GM23338 (cell line): ENCODE measurements at places on chromosomes 6 and 20. TPM values are rescaled to one million over a fixed set of nuclear protein-coding genes. Genes with fewer than 3 reads are reported as not detected.

- DNase-seq = peak; percentile 49
- H3K27me3 ChIP-seq = peaks cover 65% of the 10 kb centered on the region
- H3K27ac ChIP-seq = no peak overlapping the region
- H3K4me1 ChIP-seq = peaks cover 6% of the 10 kb centered on the region; the same call in 1 of the 2 replicates
Measured at GRCh38 chr20:25076731-25077609, 5.0 kb downstream of the VSX1 start.

DNA sequence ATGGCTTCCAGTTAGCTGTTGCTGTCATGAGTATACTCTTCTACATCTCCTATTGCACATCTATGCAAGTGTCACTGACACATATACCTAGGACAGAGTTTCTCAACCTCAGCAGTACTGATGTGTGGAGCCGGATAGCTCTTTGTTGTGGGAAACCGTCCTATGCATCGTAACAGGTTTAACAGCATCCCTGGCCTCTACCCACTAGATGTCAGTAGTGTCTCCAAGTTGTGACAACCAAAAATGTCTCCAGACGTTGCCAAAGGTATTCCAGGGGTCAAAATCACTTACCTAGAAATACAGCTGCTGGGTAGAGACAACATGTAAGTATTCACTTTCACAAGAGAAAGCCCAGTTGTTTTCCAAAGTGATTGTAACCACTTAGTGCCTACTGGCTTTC is 637.6 kb downstream of the RNF144B start:
- no peak overlapping the region for H3K27ac ChIP-seq
- peak; percentile 88 for DNase-seq
- H3K4me1 ChIP-seq = no peaks in the 10 kb centered on the region
- H3K27me3 ChIP-seq = no peaks in the 10 kb centered on the region
- H3K36me3 ChIP-seq = no peaks in the 10 kb centered on the region
- H3K4me3 ChIP-seq = no peak overlapping the region

DNA sequence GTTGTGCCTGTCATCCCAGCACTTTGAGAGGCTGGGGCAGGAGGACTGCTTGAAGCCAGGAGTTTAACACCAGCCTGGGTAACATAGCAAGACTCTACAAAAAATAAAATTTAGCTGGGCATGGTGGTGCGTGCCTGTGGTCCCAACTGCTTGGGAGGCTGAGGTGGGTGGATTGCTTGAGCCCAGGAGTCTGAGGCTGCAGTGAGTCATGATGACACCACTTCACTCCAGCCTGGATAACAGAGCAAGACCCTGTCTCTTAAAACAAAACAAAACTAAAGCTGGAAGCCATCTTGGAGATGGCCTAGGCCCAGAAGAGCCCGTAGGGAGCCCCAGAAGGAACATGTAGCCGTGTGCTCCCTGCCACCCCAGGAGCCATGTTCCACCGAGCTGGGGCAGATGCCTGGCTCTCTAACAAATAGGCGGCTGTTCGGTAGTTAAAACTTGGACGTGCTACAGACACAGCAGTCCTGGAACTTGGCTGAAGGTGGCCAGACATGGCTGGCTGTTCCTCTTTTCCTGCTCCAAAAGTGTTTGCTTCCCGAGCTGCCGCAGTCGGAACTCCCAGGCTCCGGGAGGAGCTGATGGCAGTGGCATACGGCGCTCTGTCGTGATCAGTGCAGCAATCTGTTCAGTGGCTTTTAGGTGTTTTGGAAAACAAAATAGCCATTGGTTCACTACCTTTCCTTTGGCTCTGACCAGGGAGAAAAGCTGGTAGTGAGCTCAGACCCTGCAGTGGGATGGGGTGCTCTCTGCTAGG is 37.0 kb downstream of the DYNLT1 start:
- H3K27ac ChIP-seq = no peak overlapping the region
- DNase-seq = no peak
- peaks cover 4% of the 10 kb centered on the region for H3K36me3 ChIP-seq
- peaks cover 7% of the 10 kb centered on the region for H3K4me1 ChIP-seq

SLC17A1 gene
- total RNA-seq = not detected in 2 replicates

ANGPT4 gene
- 0.17 and 1.0 TPM in 2 replicates for total RNA-seq

DNA sequence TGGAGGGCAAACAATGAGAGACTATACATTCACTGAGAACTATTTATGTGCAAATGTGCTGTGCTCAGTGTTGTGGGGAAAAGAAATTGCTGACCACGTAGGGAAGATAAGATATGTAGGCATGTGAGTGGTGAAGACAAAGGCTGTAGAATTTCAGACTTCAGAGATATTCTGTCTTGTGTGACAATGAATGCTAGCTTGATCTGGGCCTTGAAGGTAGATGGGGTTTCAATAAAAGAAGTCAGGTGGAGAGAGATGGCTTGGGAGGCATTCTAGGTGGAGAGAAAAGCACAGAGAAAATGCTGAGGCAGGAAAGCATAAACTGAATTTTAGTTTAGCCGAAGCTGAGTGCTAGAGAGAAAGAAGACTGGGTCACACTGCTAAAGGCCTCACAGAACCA is 56.8 kb upstream of the EEF1A1 start:
- H3K4me1 ChIP-seq = peaks cover 33% of the 10 kb centered on the region
- DNase-seq = peak; percentile 57
- H3K27me3 ChIP-seq = no peaks in the 10 kb centered on the region
- no peaks in the 10 kb centered on the region for H3K36me3 ChIP-seq
- no peak overlapping the region for H3K4me3 ChIP-seq
- peak overlapping the region; percentile 99 for H3K27ac ChIP-seq

HDGFL1 gene
- not detected in 2 replicates for total RNA-seq

DNA sequence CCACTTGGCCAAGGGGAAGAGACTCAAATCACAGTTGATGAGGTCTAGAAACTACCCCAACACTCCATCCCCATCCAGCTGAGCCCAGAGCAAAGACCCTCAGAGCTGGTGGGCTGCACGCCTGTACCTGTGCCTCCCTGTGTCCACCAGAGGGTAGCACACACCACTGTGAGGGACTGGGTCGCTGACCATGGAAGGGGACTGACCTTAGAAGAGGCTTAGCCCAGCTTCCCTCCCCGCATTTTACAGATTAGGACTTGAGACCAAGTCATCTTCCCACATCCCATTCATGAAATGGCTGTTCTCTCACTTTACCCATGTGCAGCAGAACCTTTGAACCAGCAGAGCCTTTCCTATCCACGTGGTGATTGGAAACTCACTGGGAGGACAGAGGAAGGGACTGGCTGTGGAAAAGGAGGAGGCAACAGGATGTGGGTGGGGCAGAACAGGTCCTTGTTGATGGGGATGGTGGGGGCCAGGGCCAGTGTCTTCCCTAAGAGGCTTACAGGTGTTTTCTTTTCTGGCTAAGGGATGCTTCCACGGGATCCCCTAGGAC is 44.3 kb downstream of the CPXM1 start:
- H3K4me3 ChIP-seq = no peak overlapping the region
- H3K36me3 ChIP-seq = no peaks in the 10 kb centered on the region
- H3K27ac ChIP-seq = no peak overlapping the region
- peaks cover 42% of the 10 kb centered on the region for H3K27me3 ChIP-seq
- H3K4me1 ChIP-seq = peaks cover 11% of the 10 kb centered on the region
